BJ (cell line): ENCODE measurements at places on chromosomes 2 and 18. TPM values are rescaled to one million over a fixed set of nuclear protein-coding genes. Genes with fewer than 3 reads are reported as not detected.

SGPP2 gene
- polyA plus RNA-seq, result not detected in 2 replicates

LRRTM4 gene
- polyA plus RNA-seq, result not detected in 2 replicates

DNA sequence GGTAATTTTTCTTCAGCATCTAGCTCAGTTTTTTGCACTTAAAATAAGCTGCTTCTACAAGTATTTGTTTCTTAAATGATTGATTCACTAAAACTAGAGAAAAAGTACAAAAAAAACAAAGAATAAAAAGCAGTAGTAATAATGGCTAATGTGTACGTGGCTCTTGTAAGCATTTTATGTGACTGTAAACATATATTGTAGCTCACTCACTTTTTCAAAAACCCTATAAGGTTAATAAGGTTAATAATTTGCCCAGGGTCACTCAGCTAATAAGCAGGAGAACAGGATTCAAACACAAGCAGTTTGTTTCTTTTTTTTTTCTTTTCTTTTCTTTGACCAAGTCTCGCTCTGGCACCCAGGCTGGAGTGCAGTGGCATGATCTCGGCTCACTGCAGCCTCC lies 67.5 kb downstream of the RMDN2 start:
- DNase-seq, result no peak

C2orf78 gene
- polyA plus RNA-seq, result not detected in 2 replicates

DNA sequence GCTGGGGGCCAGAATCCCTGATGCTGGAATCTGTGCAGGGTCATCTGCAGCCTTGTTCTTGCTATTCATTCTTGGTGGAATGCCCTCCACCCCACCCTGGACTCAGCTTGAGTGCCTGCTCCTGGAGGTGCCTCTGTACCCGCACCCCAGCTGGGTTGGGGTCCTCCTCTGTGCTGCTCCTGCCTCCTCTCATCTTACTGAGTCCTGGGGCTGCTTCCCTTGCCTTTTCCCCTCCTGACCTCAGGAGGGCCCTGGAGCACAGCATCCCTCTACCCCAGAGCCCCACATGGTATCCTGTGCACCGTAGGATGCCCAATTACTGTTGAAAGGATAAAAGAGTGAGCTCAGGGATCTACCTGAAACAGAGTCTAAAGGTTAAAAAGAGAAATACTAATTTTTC lies 81.6 kb downstream of the CIB4 start:
- DNase-seq, result no peak

ACMSD gene
- polyA plus RNA-seq, result not detected in 2 replicates

DNA sequence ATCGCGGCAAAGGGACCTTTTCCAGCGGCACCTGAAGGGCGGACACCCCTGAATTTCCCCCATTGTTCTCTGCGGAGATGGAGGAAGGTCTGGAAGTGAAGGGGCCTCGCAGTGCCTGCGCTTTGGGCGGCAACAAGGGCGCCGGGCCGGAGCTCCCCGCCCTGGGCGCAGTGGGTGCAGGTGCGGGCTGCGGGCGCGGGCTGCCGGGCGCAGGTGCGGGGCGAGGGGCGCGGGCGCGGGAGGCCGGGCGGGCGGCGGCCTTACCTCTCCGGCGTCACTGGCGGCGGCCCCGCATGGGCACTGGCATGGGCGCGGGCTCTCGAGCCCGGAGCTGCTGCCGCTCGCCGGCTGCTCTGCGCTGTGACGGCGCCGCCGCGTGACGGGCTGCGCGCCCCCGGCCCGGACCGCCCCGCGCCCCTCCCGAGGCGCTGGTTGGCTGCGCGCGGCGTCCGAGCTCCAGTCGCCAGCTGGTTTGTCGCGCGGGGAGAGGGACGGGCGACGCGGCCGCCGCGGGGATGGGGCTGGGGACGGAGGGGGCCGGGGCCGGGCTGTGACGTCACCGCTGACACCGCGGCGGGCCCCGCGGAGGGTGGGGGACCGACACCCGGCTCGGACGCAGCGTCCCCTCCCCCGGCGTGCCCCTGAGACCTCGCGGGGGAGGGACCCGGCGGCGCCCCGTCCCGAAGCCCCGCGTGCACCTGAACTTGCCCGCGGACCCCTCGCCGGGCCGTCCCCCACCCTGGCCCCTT lies at the start of gene KIF1A:
KIF1A (minus strand) TSS at position 362 of the 749 bp plus-strand sequence. CDS start 22,467 bp downstream, outside the sequence.
- DNase-seq, result no peak

ADD2 gene
- polyA plus RNA-seq, result not detected in 2 replicates

GRCh38 chr18:55090564-55091188 lies 131.4 kb upstream of the CCDC68 start:
- no peak for DNase-seq

IL36G gene
- polyA plus RNA-seq, result not detected in 2 replicates

DNA sequence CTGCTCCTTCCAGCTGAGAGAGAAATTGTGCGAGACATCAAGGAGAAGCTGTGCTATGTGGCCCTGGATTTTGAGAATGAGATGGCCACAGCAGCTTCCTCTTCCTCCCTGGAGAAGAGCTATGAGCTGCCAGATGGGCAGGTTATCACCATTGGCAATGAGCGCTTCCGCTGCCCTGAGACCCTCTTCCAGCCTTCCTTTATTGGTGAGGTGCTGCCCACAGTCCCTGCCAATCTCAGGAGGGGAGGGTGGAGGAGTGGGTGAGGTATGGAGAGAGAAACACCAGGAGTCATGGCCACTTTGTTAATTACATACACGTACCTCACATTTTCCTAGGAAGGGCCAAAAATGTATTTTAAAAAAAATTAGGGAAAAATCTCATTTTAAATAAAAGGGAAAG lies 12.0 kb upstream of the DGUOK start:
- DNase-seq, result no peak

- DNase-seq, result no peak
These were observed 768.5 kb downstream of the LRP1B start for GRCh38 chr2:141362311-141362710.

ASB18 gene
- not detected in 2 replicates for polyA plus RNA-seq

CXCR2 gene
- polyA plus RNA-seq, result not detected in 2 replicates

DNA sequence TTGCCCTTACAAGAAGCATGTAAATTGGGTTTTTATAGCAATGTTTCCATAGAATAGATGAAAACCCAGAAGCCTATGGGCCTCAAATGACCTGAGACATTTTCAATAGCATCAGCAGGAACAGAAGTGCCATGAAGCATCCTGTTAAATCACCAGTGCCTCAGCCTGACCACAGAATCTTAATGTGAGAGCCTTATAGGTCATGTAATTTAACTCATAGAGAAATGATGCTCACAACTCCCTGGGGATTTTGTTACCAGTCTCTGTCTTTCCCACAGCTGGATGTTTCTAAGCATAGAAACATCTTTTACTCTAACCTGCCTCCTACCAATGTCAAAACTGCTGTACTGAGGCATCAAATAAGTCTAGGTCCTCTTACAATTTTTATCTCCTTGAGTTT lies 295.8 kb upstream of the ACVR2A start:
- DNase-seq, result no peak

DNA sequence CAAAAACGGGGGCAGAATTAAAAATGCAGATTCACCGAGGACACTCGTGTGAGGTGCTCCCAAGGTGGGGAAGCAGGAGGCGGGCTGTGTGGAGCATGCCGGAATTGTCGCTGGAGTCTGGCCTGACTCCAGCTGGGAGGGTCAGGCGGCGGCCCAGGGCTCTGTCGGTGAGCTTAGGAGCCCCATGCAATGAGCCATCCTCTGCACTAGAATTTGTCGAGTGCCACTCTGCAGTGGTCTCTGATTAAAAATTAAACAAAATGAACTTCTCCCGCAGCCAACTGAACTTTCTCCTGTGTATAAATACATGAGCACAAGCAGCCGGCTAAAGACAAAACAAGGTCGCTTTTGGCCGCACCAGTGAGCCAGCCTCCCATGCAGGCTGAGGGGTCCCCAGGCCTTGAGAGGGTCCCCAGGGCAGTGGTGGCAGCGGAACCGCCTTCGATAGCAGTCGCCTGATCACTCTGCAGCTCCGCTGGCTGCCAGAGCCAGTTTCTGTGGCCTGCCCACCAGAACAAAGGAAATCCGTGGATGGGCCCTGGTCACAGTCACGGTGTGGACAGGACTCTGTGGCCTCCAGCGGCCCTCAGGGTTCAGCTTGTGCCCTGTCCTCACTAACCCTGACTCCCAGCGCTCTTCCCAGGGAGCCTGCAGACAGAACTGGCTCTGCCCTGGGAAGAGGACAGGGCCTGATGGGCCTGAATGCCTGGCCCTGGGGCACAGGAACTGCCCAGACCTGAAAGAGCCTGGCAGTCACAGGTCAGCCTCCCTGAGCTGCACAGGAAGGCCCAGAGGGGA lies 201.3 kb downstream of the EIPR1 start:
- no peak for DNase-seq

DNA sequence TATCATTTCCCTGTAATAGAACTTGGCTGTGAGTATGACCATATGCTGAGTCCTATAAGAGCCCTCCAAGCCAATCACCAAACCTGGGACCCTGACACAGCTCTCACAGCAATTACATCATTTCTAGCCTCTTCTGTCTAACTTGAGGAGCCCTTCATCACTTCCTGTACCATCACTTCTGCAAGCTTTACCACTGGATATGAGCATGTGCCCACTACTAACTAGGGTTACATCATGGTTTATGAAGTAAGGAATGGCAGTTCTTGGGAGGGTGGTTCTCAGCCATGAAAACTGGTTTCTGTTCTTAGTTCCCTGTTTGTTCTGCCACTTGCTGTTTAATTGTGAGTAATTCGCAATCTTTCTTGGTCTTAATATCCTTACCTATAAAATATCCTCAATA lies 31.0 kb upstream of the EPB41L3 start:
- no peak for DNase-seq

GNAL gene
- polyA plus RNA-seq, result 0.21 and 0.43 TPM in 2 replicates

DNA sequence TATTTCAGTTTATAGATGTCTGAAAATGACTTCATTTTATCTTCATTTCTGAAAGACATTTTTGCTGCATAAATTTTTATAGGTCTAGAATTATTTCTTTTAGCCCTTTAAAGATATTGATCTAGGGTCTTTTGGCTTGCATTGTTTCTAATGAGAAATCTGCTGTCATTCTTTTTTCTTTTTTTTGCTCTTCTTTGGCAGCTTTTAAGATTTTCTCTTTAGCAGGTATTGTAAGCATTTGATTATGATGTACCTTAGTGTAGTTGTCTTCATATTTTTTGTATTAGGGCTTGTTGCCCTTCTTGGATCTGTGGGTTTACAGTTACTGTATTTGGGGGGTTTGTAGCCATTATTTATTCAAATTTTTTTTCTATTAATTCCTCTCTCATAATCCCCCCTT lies 66.0 kb upstream of the IL1R1 start:
- DNase-seq, result no peak

GRCh38 chr2:73359915-73360697 lies 25.5 kb upstream of the ALMS1 start:
- no peak for DNase-seq

FIGN gene
- 2.4 and 3.0 TPM in 2 replicates for polyA plus RNA-seq

DNA sequence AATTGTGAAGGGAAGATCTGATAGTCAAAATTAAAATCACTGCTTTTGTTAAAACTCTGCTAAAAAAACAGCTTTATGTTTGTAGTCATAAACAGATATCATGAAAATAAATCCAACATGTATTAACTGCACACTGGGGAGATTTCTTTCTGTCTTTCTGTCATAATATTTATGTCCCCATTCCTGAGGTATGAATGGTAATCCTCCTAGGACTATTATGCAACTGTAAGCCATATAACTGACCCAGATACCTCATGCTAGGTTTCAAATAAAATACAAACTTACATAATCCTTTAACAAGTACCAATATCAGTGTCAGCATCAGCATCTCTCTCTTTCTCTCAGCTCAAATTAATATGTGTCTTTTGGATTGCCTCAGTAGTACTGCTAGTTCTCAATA lies 18.2 kb downstream of the IFIH1 start:
- no peak for DNase-seq

- no peak for DNase-seq
These were observed 105.7 kb downstream of the KYNU start for GRCh38 chr2:142983174-142983573.

GREB1 gene
- polyA plus RNA-seq, result not detected in 2 replicates

DNA sequence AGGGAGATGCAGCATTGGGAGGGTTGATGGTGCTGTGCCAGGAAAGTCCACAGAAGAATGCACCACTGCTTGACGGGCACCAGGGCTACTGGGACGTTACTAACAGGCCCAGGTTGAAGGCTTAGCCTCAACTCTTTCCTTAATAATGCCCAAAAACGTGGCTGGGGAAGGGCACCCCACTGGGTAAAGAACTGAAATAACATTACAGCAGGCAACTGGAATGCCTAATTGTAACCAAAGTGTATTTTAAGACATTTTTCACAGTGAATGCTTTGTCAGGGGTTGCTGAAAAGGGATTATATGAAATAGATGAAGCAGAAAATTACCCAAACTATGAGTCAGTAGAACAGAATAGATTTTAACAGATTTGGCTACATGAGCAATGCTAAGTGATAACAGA lies 191.3 kb downstream of the CMPK2 start:
- DNase-seq, result no peak

DNA sequence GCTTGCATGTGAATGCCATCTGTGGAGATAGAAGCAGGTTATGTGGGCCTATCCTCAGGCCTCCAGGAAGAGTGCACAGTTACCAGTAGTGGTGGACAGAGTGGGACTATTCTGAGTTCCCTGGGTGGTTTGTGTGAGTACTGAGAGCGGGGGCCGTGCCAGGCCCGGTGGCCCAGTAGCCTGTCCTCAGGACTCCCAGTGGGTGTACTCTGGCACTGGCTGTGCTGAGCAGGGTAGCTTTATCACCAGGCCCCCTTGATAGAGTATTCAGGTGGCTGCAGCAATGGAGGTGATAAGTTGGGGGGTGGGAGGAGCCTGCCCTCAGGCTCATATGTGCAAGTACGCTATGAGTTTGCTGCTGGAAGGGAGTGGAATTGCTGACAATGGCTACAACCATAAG lies 979.0 kb upstream of the PIK3C3 start:
- no peak for DNase-seq

DNA sequence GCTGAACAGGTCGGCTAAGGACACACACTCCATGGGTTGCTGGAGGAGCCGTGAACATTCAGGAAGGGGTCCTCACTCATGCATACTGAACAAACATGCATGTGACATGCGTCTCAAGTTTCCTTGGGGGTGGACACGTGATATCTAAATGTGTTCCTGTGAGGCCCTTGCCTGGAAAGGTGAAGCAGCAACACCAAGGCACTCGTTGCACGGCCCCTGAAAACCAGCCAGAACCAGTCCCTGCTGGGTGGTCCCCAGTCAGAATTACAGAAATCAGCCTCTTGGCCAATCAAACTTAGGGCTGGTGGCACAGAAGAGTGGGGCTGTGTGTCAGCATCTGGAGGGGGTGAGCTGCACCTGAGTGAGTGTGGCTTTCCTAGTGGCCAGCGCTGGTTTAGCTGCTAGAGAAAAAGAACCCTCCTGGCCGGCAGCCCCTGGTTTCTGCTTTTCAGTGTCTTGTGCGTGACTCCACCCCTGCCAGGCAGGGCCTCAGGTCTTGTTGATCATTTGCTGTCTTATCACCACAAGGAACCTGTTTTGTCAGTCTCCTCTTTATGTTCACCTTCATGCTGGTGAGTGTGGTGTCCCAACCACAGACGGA lies 3.2 kb upstream of the AQP12B start:
- DNase-seq, result no peak

TMEM169 gene
- polyA plus RNA-seq, result 0.05 and 0.10 TPM in 2 replicates

CCDC138 gene
- 0.52 and 1.1 TPM in 2 replicates for polyA plus RNA-seq

GRCh38 chr2:174003720-174004695 lies 38.8 kb upstream of the SP3 start:
- DNase-seq, result no peak

DNA sequence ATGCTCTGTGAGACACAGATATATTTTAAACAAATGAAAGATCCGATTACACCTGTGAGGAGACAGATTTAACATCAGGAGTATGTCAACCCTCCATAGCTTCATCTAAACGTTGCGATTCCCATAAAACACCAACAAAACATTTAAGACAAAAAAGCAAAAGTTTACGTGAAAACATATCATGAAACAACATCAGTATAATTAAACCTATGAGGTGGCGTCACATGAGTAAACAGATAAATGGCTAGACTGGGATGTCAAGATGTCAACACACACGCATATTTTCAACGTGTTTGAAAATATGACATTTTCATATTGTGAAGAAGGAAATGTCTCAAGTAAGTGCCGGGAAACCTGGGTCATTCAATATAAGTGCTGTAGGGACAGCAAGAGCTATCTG lies 25.5 kb upstream of the GPC1 start:
- DNase-seq, result no peak
